ENCODE measurements at places on chromosomes 13 and 19.

- DNase-seq: no peak
Observed at GRCh38 chr13:41199079-41199478, 4.7 kb upstream of the KBTBD7 start.

- DNase-seq: no peak
Observed at GRCh38 chr13:99335603-99336002, 28.4 kb upstream of the GPR183 start.

GRCh38 chr13:79803989-79804388 is 323.0 kb downstream of the NDFIP2 start:
- no peak for DNase-seq

DNA sequence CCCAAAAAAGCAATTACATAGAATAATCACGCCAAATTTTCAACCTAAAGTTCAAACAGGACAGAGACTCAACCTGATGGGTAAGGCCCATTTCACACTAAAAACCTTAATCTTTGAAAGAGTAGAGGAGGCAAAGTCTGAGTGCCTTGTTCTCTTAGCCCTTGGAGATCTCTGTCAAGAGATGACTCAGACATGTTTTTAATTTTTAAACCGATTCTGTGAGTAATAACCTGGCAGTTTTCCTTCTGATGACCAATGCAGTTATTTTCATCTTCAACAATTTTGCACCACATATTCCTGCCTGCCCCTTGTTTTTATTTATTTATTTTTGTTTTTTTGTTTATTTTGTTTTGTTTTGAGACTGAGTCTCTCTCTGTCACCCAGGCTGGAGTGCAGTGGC is 11.5 kb upstream of the TNFSF9 start:
- DNase-seq: no peak

- no peak for DNase-seq
Observed at GRCh38 chr19:6204212-6204611, 68.7 kb downstream of the ACSBG2 start.

DNA sequence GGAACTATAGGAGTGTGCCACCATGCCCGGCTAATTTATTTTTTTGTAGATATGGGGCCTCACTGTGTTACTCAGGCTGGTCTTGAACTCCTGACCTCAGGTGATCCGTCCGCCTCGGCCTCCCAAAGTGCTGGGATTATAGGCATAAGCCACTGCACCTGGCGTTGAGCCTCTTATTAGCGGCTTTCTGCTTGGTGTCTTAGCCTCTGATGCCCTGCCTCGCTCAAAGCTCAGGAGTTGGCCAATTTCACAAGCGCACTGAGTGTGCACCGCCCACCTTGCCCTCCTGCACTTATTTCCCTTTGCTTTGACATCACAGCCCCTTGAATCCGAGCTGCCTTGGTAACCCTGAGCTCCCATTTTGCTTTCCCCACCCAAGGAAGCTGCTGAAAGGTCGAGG is 10.1 kb downstream of the YIPF2 start:
- DNase-seq: no peak

DNA sequence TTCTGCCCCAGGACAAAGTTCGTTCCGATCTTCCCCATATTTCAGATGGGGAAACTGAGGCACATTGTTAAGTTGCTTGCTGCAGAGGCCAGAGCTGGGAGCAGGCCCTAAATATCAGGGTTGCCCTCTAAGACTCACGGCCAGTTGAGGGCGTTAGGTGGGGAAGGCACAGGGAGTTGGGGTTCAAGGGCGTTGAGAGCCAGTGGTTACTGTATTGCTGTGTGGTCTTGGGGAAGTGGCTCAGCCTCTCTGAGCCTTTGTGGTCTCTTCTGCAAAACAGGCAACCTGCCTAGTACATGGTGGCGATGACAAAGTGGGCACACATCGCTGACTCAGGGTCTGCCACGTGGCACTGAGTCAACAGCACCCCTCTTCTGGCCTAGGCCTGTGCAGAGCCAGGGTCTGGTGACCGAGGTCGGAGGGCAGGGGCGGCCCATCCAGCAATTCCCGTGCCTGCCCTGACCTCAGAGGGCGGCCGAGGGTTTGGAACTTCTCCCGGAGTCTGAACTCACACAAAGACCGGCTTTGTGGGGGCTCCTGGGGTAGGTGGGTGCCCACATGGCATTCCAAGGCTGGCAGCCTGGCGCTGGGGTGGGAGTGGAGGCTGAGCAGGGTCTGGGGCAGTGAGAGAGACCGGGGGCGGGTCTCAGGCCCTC is 10.2 kb downstream of the TNFAIP8L1 start:
- no peak for DNase-seq

- no peak for DNase-seq
Observed at GRCh38 chr19:45173816-45174215, 4.2 kb downstream of the TRAPPC6A start.

GRCh38 chr13:111347438-111347837 is 27.0 kb downstream of the TEX29 start:
- DNase-seq: no peak

DNA sequence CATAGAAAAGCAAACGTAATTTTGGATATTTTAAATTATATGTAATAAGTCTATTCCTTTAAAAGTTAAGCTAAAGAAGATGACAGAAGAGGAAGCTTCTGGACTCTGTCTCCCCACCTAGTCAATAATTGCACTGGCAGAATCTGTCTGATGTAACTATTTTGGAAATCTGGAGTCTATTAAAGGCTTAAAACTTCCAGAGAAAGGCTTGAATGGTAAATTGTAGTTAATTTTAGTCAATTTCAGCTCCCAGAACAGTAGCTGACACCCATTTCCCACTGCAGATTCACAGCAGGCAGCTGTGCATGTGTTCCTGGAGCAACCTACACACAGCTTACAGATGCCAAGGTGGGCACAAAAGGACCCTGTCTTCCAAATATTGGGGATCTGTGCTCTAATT is 304.1 kb downstream of the PCDH20 start:
- no peak for DNase-seq

- DNase-seq: peak; percentile 13
Observed at GRCh38 chr13:95185851-95186250, 115.4 kb downstream of the ABCC4 start.

- DNase-seq: no peak
Observed at GRCh38 chr19:39127812-39128515, 2.4 kb downstream of the PAK4 start.

DNA sequence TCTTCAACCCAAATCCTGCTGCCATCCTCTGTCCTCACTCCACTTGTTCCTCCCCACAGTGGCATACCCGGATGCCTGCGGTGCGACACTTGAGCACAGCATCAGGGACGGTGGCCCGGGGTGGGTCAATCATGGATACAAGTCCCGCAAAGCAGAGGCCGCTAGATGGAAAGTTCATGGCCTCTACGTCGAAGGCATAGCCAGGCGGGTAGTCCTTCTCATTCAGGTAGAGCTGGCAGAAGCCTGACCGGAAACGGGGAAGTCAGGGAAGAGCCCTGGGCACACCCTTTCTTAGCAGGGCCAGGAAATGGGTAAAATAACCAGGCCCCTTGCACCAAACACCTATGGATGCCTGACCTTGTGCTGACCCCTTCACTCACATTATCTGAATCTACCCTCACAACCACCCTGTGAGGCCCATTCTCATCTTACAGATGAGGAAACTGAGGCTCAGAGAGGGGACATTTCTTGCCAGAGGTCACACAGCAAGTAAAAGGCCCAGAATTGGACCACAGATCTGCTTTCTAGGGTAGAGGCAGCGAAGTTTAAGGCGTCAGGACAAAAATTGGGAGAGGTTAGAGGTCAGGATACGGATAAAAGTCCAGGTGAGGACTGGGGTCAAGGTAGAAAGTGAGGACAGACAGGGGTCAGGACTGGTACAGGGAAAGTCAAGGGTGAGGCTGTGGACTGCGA is 6.5 kb downstream of the ATP4A start:
- no peak for DNase-seq

- DNase-seq: no peak
Observed at GRCh38 chr13:113764793-113765563, 6.0 kb downstream of the TMEM255B start.

DNA sequence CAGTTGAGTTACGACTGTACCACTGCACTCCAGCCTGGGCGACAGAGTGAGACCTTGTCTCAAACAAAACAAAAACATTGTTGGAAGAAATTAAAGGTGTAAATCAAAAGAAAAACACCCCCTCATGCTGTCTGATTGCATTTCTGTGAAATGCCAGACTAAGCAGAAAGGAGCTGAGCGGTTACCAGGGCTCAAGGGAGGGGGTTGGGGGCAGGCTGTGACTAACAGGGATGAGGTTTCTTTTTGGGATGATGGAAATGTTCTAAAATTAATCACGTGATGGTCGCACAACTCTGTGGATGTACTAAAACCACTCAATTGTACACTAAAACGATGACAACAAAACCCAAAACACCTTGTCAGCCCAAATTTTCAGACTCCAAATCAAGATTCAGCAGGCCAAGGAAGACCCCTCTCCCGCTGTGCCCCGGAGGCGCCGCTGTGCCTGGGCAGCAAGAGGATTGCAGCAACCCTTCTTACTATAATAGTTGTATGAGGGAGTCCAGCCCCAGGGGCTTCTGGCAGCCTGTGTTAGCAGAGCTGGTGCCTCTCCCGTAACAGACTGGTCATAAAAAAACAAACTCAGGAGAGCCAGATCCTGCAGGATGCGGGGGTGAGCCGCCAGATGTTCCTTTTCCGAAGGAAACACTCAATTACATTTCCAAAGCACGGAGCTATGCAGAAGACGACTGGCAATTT is 20.9 kb downstream of the CAPS start:
- no peak for DNase-seq

DNA sequence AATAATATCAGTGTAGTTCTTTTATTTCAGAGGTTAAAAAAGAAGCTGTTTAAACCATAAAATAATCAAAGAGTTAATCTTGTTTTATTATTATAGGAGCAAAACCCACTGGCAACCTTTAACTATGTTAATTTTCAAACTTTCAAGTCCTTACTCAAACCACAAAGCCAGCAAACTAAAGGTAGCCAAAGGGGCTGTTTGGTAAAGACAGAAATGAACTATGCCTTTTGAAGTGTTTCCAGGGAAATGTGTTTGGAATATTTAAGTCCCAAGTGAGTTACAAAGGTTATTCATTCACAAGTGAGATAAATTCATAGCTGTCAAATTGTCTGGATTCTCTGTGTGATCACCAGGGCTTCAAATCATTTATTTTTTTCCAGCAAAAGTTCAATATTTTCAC is 264.7 kb downstream of the MZT1 start:
- DNase-seq: no peak

- DNase-seq: no peak
Observed at GRCh38 chr19:55626350-55626749, 2.0 kb upstream of the ZNF784 start.

- DNase-seq: no peak
Observed at GRCh38 chr13:72820156-72820897, 38.4 kb downstream of the PIBF1 start.

DNA sequence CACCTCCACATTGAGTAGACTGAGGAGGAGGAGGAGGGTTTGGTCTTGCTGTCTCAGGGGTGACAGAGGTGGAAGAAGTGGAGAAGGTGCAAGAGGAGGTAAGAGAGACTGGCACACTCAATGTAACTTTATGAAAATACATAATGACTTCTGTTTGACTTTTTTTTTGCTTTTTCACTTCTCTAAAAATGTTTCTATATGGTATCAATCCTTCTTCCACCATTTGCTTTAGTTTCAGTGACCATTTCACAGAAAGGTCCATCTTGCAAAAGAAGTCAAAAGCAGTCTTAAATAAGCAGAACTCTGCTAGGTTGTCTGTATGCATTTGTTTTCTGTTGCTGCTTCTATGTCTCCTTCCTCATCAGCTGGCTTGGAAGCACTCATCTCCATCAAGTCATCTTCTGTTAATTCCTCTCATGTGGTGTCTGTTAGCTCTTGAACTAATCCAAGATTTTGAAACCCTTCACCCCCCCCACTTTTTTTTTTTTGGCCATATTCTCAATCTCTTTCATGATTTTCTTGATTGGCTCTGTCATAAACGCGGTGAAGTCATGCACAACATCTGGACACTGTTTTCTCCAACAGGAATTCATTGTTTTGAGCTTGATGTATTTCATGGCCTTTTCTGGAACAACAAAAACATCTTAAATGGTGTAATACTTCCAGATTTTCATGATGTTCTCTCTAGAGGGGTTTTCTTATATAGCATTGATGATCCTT is 80.8 kb downstream of the KL start:
- no peak for DNase-seq

DNA sequence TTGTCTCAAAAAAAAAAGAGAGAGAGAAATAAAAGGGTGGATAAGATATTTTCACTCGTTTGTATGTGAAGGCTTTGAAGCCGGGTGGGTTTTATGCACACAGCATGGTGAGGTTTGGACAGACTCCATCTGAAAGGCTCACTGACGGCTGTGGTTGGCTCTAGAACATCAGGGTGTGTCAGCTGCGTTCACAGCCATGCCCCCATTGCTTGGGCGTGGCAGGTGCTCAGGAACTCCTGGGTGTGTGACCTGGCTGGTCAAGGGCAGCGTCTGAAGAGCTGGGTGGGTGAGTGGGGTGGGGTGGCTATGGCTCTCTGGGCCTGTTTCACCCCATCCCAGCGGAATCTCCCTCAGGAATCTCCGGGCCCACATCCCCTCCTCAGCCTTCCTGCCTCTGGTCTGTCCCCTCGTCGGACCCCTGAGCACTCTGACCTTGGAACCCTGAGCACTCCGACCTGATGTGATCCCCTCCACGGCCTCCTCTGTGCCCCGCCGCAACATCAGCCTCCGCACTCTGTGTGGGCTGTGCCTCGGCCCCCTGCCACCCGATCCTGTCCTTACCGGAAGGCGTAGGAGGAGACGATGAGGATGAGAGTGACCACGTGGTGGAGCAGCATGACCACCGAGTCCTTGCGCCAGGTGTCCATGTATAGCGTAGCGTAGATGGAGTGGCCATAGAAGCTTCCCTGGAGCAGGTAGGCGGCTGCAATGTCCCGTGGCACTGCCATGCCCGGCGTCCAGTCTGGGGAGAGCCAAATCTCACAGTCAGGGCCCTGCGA is 12.2 kb downstream of the CERS1 start:
- no peak for DNase-seq

DNA sequence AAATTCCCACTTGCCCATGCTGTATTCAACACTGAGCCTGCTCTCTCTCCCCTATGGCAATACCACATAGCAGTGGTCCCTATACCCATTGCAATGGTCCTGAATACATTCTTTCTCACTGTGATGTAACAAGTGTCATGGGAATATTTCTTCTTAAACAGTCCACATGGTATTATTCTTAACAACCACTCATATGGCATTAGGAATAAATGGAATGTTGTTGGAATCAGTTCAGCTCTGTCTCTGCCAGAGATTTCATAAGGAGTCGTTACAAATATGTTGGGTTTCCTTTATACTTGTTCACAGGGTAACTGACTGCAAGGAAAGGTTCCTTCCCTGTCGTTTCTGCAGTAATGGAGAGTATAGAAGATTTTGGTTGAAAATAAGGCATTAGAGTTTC is 128.3 kb upstream of the SPATA13 start:
- no peak for DNase-seq

- no peak for DNase-seq
Observed at GRCh38 chr13:75145927-75146326, 336.0 kb downstream of the TBC1D4 start.

GRCh38 chr19:33389421-33390100 is 16.1 kb downstream of the CEBPG start:
- DNase-seq: no peak

- DNase-seq: no peak
Observed at GRCh38 chr13:29496241-29496712, 99.2 kb downstream of the SLC7A1 start.

GRCh38 chr13:76683854-76684253 is 202.4 kb downstream of the KCTD12 start:
- DNase-seq: no peak

All from stimulated activated CD8-positive, alpha-beta memory T cell treated with anti-CD3 and anti-CD28 coated beads, Interleukin-7, amount 100 ng/mL, for 1 hour (primary cell).